ENCODE measurements at places on chromosomes 2 and 18. TPM values are rescaled to one million over a fixed set of nuclear protein-coding genes. Genes with fewer than 3 reads are reported as not detected.

GALR1 gene
- total RNA-seq: not detected

SPDYA gene
- total RNA-seq: 1.9 TPM

DNER gene
- 0.28 TPM for total RNA-seq

PROC gene
- 5.8 TPM for total RNA-seq

ARHGAP15 gene
- not detected for total RNA-seq

Data from PC-9 (cell line).